ENCODE measurements at places on chromosomes 4 and X. TPM values are rescaled to one million over a fixed set of nuclear protein-coding genes. Genes with fewer than 3 reads are reported as not detected.

DNA sequence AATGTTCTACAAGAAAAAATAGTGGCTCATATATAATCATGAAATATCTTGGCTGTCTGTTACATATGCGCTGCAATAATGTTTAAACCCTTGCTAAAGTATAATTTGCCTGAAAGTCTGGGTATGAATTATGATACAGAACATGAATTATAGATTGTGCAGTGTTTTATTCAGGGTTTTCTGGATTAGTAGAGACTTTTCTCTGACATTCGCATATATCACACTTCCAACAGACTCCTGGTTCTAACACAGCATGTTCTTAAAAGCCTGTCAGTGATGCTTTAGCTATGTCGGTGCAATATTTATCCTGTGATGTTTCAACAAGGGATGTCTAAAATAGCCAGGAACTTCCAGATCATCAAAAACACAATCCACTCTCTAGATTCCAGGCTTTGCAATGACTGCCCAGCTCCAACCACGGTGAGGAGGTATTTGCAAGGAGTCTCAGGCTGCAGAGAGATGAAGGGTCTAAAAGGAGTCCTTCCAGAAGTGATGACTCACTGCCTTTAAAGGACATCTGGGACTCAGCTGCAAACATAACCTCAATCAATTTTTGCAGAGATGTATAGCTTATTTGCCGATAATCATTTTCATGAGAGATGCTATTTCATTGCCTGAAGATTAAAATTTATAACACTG is 69.4 kb downstream of the RWDD4 start:
- DNase-seq = no peak

- DNase-seq = no peak
Measured at GRCh38 chr4:26613237-26613636, 29.4 kb downstream of the TBC1D19 start.

DNA sequence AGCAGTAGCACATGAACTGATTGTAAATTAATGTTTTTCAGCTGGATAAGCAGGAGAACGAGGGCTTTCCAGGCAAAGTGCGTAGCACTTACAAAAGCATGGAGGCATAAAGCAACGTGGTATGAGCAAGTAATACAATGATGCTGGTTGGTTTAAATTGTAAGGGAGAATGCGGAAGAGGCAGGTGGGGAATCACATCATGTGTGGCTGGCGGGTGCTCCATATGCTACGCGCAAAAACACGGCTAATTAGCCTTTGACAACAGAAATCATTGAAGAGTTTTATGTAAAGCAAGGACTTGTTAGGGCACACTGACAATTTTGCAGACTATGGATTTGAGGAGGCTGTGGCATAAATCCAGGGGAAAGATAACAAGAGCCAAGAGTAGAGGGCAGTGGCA is 14.6 kb downstream of the SYTL4 start:
- DNase-seq = no peak

- DNase-seq = no peak
Measured at GRCh38 chr4:7424553-7425111, 10.1 kb downstream of the PSAPL1 start.

DNA sequence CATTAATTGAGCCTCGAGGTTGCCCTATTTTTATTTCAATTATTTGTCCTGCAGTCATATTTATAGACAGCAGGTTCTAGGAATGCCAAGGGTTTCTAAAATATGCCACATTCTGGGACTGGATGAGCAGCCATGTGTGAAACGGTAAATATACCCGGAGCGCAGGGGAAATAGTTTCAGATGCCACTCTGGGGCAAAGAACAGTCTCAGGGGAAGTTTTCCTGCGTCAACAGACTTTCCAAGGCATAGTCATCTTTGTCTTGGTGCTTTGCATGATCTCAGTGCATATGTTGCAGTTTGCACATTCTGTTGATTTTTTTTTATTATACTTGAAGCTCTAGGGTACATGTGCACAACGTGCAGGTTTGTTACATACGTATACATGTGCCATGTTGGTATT is 71.0 kb downstream of the GPAT3 start:
- DNase-seq = no peak

DNA sequence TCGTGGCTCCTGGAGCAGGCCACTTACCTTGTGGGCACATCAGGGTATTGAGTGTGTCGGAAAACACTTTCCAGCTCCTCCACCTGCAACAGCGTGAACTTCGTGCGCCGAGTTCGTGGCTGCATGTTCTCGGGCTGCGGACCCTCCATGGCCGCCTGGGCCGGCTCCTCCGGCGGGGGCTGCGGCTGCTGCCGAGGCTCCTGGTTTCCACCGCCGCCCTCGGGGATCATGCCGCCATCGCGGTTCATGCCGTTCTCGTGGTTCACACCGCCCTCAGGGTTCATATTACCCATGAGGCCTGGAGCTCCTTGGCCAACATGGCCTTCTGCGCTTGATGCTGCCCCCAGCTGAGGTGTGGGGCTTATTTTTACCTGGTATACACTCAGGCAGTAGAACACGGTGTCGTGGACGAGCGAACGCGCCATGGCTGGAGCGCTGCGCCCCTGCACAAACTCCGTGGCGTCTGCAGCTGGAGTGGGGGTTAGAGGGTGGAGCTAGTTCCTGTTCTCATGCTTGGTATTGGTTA is at the start of gene RHOXF1:
Gene RHOXF1 (minus strand): TSS at position 476 of the 526 bp plus-strand sequence. CDS start 51 bp downstream, at position 425.
- no peak for DNase-seq

- DNase-seq = peak; percentile 45
Measured at GRCh38 chrX:137550665-137551261, 15.2 kb upstream of the ZIC3 start.

GRCh38 chr4:152585023-152585441 is 49.1 kb upstream of the FBXW7 start:
- no peak for DNase-seq

DNA sequence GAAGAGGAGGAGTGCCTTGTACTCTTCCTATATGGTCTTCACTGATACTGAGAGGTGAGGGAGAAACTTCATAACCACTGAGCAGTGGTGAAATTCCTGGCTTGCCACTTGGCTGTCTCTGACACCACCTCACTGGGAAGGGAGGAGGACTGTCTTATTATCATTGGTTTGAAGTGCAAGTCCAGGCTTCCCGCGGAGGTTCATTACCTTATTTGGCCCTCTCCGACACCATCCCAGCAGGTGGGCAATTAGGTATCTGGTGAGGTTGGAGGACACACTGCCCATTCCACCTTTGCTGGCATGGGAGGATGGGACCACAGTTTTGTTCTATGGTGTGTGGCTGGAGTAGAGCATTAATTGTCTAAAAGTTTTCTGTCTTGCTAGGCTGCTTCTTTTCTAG is 206.1 kb downstream of the LHFPL1 start:
- DNase-seq = no peak

Gene BEND2
- not detected for total RNA-seq

Gene CYP4V2
- total RNA-seq = 0.37 TPM

Gene PLP1
- total RNA-seq = 106 TPM

Gene STK26
- total RNA-seq = 115 TPM
